HepG2 (cell line): ENCODE measurements at places on chromosomes 11 and 22.

DNA sequence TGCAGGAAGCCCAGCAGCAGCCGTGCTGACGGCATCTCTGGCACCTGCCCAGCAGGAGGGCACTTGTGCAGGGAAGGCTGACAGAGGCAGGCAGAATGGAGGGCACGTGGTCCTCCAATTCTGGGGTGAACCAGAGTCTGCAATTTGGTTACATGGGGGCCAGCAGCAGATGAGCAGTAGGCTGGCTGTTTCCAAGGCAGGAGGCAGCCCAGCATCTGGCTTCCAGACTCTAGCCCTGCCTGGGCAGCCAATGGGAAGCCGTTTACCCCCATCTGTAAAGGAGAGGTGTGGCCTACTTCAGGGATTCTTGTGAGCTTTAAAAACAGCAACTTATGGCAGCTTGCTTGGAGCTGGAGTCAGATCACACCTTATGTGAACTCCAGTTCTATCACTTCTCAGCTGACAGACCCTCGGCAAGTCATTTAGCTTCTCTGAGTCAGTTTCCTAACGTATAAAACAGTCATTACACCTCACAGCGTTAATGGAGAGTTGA, 27.9 kb upstream of the RASL10A start:
- no peak for DNase-seq

GRCh38 chr22:37659066-37659896, 758 bp downstream of the PDXP start:
- DNase-seq: peak; percentile 73

GRCh38 chr22:28231441-28231840, 312.4 kb upstream of the PITPNB start:
- peak; percentile 82 for DNase-seq

- peak; percentile 65 for DNase-seq
These were observed 21.7 kb upstream of the HSPA8 start for GRCh38 chr11:123083623-123084029.

- no peak for DNase-seq
These were observed 899.6 kb downstream of the OPCML start for GRCh38 chr11:132632641-132633124.

- DNase-seq: peak; percentile 34
These were observed 205.9 kb downstream of the ST3GAL4 start for GRCh38 chr11:126561327-126561893.
